HS-27A (cell line): ENCODE measurements at places on chromosomes 2 and 18.
A peak's percentile ranks its signal among the peaks of the same experiment; 100 is the strongest.

GRCh38 chr2:151087377-151087776 is 174.3 kb downstream of the RBM43 start:
- no peak for DNase-seq

GRCh38 chr2:160087854-160088745 is 25.7 kb upstream of the PLA2R1 start:
- DNase-seq: peak; percentile 3

DNA sequence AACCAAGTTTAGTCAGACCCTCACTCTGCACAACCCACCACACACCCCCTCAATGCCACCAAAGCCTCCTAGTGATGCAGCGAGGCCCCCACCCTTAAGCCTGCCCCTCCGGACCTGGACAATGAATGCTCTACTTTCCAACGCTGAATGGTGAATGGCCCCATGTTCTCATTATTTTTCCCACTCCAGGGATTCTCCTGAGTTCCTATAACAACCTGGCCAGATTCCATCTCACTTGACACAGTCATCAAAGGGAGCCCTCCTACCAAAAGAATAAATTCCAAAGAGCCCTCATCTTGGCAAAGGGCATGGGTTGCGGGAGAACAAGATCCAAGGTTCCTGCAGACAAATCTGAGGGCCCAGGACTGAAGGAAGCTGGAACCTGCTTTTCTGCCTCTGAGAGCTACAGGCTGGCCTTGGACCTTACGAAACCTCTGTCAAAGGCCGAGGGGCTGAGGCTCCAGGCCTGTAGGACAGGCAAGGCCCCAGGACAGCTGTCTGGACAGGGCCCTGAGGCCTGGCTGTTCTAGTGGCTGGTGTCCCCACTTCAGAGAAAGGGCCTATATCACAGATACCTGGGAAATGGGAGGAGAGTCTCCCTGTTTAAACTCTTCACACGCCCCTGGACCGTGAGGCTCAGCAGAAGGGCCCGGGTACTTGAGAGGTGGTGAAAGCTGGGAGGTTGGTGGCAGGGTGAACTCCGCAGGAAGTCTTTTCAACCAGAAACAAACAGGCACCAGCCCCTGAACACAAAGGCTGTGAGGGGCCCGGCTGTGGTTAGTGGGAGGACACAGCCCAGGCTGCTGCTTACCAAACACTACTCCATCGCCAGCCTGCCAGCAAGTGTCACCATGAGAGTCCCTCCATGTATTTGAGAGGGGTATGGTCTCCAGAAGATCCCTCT is 27.3 kb downstream of the SFXN5 start:
- no peak for DNase-seq

DNA sequence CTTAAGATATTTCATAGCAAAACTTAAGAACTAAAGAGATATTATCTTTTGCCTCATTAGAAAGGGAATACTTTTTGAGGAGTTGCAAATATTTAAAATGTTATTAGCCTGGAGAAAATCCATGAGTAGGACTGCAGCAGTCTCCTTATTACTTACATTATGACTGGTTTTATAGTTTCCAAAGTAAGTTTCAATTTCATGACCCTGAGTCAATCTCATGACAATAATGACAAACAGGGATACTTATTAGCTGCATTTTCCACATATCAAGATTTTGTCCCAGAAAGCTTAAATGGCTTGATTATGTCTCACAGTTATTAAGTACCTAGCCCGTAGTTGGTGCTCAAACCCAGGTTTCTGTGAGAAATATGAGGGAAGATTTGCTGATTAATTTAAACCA is 150.8 kb upstream of the ZEB2 start:
- no peak for DNase-seq

GRCh38 chr2:71615767-71616730 is 162.7 kb downstream of the DYSF start:
- DNase-seq: no peak
